ENCODE measurements at places on chromosomes 1 and 21.

- DNase-seq = peak; percentile 77
These were observed at the start of gene JTB for GRCh38 chr1:153977250-153978240. TSS of gene JTB (minus strand) at chr1:153977674. CDS start at chr1:153977252, 422 bp downstream.

DNA sequence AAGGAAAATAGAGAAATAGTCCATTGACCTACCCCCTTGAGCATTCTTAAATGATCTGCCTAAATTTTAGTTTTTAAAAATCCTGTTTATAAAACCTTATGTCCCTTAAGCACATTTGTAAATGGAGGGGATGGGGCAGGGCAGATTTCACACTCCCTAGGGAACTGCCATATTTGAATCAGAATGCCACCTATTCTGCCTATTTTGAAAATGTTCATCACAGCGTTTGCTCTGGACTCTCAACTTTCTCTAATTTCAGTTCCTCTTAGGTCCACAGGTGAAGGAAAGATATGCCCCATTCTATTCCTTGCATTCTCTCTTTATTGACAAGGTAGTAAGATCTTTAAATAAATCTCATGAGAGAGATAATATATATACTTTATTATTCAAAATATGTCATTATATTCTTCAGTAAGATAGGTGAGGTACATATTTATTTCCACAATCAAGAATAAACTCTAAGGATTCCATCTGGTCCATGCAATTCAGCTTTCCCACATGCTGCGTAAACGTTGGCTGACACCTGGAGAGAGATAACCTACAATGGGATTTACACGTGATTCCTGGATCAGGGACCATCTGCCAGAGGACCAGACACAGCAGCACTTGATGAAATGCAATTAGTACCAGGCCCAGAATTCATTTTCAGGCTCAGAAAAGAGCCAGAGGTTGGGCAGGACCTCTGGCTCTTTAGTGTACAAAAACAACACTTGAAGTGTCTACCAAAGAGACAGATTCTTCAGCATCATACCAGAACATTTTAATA is 1.2 kb upstream of the LPGAT1 start:
- peak; percentile 63 for DNase-seq

DNA sequence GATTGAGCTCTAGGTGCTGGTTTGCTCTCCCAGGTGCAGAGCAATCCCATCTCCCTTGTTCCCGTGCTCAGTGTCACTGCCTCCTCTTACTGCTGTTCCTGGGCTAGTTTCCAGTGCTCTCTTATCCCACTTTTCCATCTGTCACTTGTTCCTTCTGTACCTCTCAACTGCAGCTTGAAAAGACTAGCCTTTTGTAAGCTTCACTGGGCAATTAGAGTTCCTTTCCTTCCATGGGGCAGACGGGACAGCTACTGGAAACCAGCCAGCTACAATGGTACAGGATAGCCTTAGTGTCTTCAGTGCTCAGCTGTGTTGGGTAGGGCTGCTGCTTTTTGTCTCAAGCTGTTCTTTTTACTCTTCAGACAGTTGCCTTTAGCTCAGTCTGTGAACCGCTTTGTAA is 31.6 kb downstream of the AGT start:
- DNase-seq = no peak

DNA sequence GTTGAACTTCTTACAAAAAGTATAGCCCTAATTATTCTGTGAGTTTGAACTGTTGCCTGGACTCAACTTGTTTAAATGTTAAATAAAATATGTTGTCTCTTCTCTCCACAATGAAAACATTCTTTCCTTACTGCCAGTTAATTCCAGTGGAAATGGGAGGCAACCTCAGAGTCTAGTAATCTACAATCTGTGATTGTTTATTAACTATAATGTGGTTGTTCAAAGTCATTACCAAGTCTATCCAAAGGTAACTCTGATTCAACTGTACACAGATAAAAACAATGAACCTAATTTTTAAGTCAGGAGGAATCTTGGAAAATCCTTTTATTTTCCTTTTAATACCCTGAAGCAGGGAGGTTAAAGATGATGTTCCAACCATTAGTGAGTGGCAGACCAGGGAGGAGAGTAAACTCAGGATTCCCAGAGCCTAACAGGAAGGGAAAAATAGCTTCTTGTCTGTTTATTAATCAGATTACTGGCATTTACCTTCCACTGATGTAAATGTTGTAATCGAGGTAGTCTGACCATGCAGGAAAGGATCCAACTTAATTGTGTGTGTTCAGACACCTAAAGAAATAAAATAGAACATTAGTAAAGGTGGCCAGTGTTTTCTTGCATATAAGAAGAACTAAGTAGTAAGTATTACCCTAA is 57.1 kb upstream of the TBX15 start:
- no peak for DNase-seq

GRCh38 chr1:165645654-165646366 is 14.8 kb downstream of the MGST3 start:
- DNase-seq = no peak

DNA sequence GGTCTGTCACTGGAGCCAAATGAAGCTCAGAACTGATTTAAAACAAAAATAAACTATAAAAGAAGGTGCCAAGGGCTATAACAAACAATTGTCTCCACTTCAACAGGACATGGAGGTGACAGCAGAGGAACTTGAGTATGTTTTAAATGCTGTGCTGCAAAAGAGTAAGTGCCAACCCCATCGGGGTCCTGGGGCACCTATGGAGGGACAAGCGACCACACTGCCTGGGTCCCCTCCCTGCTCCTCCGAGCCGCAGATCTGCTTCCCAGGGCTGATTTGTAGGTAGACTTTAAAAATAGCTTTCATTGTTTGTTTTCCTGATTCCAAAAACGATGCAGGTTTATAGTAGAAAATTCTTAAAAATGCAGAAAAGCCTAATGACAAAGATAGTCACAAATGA is 42.8 kb downstream of the CAPN9 start:
- DNase-seq = no peak

GRCh38 chr21:36127250-36127904 is 7.5 kb upstream of the CBR3 start:
- DNase-seq = no peak

DNA sequence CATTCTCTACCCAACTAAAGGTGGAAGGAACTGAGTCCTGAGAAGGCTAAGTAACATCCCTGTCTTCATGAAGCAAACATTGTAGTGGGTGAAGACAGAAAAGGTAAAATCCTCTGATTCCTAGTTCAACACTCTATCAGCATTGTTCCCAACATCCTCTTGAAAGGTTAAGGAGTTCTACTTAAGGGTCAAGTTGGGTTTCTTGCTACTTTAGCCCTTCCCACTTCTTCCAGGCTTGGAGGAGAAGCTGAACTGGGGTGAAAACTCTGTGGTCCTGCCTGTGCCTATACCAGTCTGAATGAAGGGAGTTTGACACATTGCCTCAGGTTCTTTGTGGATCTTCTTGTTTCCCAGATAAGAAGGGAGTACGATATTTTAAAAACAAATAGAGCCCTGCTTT is 54.1 kb downstream of the ATP2B4 start:
- no peak for DNase-seq

- no peak for DNase-seq
These were observed 1.7 kb upstream of the TMEM61 start for GRCh38 chr1:54978528-54979326.

GRCh38 chr1:231919239-231919885 is 292.8 kb downstream of the DISC1 start:
- no peak for DNase-seq

DNA sequence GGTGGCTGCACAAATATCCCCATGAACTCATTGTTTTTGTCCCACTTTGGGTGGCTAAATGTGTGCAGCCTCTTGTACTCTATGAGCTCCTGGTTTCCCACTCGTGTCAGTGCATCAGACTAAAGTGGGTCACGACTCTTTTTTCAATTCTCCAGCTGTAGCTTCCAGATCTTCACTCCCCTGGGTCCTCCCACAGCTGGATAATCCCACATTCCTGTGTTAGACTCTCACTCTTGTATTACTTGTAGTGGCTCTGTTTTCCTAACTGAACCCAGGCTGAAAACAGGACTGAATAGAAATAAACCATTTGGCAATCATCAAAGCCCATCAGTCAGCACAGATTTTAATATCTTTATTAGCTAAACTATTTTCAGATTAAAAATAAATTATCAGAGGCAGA is 60.4 kb downstream of the UBE2U start:
- DNase-seq = no peak

DNA sequence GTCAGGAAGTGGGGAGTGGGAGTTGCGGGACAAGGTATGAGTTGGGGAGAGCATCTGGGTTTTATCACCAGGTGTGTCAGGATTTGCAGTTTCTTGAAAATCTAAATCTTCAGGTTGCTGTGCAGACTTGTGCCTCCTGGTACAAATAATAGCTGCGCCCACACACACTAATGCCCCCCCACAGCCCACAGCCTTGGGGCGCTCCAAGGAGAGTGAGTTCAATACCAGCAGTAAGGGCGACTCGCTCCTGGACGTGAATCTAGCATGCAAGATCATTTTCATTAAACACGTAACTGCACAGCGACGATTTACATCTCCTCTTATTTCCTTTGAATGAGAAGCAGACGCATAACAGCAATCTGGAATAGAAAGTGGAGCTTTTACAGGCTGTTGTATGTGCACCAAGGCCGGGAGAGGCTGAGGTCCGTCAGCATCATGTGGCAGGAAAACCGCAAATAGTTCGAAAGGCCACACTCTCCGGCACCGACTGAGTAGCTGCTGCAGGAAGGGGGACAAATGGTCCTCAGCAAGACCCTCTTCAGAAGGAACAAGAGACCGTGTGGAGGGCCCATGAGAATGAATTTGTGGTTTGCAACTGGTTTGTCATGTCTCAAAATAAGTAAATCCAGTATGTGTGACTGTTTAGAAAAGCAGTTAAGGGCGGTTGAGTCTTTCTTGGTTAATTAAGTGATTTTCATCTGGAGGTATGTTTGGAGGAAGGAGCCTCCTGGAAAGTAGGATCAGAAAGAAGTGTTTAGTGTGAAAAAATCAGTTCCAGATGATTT is 439.5 kb downstream of the SMYD3 start:
- no peak for DNase-seq

DNA sequence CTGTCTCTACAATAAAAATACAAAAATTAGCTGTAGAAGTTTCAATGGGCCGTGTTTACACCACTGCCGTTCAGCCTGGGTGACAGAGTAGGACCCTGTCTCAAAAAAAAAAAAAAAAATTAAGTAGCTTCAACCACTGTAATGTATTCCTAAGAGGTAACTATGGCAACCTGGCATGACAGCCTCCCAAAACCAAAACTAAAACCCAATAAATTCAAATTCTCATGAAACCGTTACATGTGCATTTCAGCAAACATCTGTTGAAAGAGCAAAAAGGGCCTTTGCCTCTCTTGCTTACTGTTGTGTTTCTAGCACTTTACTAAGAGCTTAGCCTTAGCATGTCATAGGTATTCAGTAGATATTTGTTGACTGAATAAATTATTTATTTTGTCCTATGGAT is 33.5 kb downstream of the ODR4 start:
- DNase-seq = no peak

DNA sequence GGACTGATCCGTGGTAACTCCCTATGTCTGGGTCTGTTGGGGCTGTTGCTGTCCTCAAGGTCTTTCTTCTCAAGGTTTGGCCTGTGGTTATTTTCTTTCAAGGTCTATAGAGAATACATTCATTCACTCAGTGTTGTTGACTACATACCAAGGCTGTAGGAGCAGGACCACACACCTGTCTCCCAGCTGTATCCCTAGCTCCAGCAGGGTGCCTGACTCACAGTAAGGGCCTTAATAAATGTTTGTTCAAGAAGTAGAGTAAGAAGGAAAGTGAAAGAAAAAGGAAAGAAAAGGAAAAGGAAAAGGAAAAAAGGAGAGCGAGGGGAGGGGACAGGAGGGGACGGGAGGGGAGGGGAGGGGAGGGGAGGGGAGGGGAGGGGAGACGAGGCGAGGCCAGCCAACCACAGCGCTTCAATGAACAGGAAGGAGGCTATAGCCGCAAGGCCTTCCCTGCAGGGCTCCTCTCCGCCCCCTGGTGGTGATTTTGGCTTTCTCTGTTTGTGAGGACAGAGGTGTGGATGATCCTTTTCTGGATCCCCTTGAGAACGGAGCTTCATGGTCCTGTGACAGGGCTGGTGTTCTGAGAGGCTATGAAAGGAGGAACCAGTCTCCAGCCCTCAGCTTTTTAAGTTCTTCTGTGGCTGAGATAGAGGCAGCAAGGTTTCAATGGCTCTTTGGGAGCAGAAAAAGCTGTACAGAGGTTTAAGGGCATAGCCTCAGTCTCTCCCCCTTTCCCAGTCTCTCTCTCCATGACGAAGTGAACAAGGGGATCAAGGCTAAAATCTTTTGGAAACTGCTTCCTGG is 30.6 kb upstream of the LCE5A start:
- DNase-seq = no peak

DNA sequence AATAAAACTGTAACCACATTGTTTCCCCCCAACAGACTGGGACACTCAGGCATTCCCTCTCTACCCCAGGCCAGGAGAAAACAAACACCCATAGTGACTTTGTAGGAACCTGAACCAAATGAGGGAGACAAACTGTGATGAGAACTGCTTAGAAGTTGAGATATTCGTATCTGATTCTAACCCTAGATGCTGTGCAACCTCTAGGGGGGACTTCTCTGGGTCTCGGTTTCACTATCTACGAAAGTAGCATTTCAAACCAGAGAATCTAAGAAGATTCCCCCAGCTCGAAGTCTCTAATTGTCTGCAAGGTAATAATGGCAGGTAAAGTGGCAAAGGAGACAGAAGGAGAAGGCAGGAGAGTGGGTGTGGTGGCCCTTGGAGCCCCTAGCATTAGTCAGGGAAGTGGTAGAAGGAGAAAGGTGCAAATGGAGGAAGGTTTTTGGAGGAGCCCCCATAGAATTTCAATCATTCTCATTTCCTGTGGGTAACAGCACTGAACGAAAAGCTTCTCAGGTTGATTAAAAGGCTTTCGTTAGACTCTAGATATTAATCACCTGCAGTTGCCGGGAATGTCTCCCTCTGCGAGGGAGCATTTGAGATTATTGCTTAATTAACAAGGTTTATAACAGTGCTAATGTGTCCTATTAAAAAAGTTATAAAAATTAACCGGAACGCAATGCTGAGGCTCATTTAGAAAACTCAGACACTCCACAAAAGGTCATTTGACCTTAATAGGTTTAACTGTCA is 46.4 kb downstream of the BEND5 start:
- DNase-seq = no peak

DNA sequence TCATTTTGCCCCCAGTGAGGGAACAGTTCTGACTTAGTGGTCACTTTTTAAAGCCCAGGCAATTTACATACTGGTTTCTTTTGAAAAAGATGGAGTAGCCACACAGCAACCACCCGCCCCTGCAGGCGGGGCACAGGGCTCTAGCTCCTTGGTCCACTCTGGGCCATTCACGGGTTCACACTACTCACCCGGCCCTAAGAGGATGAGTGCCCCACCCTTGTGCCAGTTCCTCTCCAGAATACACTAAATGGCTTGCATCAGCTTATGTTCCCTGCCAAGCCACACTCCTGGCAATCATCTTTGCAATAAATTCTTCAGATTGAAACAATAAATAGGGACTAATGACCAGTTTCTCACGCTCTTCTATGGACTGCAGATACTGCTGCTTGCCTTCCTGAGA is 15.7 kb upstream of the ATP13A2 start:
- no peak for DNase-seq

Measured in NCI-H510A treated with DMSO at 0.1 percent for 48 hours (cell line).